ENCODE measurements at places on chromosomes 1 and 21.

DNA sequence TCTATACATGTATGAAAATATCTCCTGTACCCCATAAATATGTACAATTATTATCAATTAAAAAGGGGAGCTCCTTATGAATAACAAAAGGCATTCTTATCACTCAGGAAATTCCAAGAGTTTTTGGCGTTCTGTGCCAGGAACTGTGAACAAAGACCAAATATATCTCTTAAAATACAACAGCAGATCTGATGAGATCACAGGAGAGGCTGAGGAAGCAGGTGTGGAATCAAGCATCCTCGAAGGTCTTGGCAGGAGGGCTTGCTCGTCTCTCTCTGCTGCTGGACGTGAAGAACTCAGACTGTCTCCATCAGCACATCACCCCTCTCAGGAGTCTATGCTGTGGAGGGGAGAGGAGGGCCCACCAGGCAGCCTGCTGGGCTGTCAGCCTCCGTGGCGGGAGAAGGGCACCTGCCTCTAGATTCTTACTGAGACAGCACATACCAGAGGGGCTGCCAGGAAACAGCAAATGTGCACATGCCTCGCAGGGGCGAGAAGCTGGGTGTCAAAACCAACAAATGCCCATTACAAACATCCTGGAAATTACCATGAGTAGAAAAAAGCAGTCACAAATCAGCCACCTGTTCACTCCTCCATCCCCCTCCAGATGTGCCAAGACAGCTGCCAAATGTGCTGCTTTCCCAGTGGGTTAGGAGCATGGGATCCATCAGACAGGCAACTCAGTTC is 30.8 kb upstream of the FAM89A start:
- H3K36me3 ChIP-seq: no peaks in the 10 kb centered on the region
- no peak for DNase-seq
- H3K4me1 ChIP-seq: no peaks in the 10 kb centered on the region
- no peak overlapping the region for H3K4me3 ChIP-seq

- no peak overlapping the region for H3K4me3 ChIP-seq
- DNase-seq: no peak
- no peaks in the 10 kb centered on the region for H3K36me3 ChIP-seq
- H3K27ac ChIP-seq: peak overlapping the region; percentile 86
- peaks cover 55% of the 10 kb centered on the region for H3K4me1 ChIP-seq
These were observed 26.1 kb downstream of the CD244 start for GRCh38 chr1:160836561-160836960.

DNA sequence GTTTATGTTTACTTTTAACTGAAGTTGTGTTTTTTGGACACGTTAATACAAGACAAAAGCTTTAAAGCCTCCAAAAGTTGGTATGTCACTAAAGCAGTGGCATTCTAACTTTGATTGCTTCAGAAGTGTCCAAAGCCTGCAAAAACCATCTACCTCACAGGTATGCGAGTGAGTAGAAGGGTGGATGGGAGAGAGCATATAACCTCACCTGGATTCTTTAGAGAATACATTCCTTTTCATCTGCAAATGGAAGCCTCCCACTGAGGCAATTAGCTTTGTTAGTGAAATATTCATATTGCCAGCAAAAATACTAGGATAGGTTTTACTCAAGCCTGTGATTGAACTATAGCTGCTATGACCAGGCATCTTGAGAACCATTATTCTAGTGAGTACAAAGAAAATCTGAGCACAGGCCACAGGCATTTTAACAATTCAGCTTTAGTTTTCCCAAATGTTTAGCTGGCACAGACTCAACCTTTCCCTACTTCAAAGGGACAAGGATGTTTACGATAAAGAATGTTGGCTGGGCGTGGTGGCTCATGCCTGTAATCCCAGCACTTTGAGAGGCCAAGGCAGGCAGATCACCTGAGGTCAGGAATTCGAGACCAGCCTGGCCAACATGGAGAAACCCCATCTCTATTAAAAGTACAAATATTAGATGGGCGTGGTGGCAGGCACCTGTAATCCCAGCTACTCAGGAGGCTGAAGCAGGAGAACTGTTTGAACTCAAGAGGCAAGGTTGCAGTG is 39.7 kb downstream of the MAP3K21 start:
- no peaks in the 10 kb centered on the region for H3K36me3 ChIP-seq
- no peaks in the 10 kb centered on the region for H3K4me1 ChIP-seq
- DNase-seq: no peak
- no peak overlapping the region for H3K27ac ChIP-seq

DNA sequence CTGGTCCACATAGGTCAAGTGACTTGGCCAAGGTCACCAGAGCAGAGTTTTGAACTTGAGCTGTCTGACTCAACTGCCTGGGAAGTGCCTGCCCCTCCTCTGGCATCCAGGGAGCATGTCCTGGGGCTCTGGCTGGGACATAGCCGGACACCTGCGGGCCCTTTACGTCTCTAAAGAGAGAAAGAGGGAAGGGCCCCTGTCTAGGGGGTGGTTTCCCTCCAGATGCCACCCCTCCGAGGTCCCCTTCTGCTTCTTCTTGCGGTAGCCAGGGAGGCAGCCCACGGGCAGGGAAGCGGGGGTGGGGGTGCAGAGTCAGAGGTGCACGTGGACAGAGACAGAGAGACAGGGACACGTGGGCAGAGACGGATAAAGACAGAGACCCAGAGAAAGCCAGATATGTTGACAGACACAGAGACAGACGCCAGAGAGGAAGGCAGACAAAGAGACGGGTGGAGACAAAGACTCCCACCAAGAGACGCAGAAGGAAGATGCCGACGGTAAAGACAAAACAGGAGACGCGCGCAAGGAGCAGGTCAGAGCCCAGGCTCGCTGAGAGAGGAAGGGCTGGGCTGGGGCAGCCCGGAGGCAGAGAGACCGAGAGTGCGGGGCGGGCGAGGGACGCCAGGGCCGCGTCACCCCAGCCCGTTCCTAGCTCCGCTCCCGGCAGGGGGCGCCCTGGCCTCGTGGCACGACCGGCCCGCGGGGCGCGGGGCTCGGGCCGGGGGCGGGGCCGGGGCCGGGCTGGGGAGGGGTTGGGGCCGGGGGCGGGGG is 458 bp upstream of the ALPL start:
- peak overlapping the region; percentile 60 for H3K4me3 ChIP-seq
- H3K27ac ChIP-seq: peak overlapping the region; percentile 5
- H3K36me3 ChIP-seq: no peaks in the 10 kb centered on the region
- H3K27me3 ChIP-seq: peaks cover 45% of the 10 kb centered on the region

DNA sequence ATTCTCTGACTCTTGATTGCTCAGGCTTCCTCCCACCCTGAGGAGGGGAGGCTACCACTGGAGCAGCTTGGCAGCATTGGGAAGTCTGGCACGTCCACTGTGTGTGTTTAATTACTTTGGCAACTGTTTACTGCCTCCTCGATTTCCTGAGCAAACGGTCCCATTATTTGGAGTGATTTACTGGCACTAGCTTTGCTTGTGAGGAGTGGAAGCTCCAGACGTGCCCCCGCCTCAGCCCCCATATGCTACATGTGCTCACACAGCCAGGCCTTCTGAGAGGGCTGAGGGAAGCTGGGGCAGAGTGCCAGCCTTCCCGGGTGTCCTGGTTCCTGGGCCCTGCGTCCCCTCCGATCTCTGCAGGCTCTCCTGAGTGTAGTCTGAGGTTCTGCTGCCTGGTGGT is 306.2 kb downstream of the PTPRU start:
- H3K27ac ChIP-seq: no peak overlapping the region
- DNase-seq: no peak
- no peaks in the 10 kb centered on the region for H3K4me1 ChIP-seq
- no peak overlapping the region for H3K4me3 ChIP-seq
- no peaks in the 10 kb centered on the region for H3K27me3 ChIP-seq

- no peaks in the 10 kb centered on the region for H3K36me3 ChIP-seq
- H3K4me3 ChIP-seq: no peak overlapping the region
- H3K27ac ChIP-seq: no peak overlapping the region
- H3K27me3 ChIP-seq: no peaks in the 10 kb centered on the region
- H3K4me1 ChIP-seq: no peaks in the 10 kb centered on the region
These were observed 199.9 kb upstream of the FMN2 start for GRCh38 chr1:239891621-239892358.

DNA sequence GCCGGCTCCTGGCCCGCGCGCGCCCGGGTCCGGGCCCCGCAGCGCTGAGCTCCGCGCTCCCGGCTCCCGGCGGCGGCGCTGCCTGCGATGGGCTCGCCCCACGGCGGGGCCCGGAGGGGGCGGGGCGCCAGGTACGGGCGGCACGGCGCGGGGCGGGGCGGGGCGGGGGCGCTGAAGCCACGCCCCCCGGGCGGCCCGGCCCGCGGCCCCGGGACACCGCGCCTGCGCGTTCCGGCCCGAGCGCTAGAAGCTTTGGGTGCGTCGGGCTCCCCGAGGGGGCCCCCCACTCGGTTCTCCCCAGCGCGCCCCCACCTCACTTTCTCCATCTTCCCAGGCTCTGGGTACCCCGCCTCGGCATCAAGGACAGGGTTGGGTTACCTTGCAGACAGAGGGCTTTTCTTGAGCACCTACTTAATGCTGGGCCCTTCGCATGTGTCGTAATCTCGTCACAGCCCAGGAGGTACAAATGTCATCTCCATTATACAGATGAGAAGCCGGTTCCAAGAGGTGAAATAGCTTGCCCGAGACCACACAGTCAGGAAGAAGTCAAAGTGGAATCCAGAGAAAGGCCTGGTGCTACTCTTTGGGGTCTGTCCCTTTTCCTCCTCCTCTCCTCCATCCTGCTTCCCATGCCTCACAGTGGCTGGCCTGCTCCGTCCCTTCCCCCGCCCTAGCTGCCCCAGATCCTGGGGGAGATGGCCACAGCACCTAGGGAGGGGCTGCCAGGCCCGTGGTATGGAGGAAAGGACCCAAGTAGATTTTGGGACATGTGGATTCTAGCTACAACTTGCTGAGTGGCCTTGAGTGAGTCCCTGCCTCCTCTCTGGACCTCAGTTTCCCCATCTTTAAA is 46.5 kb downstream of the RAP1GAP start:
- H3K4me3 ChIP-seq: peak overlapping the region; percentile 42
- H3K27ac ChIP-seq: no peak overlapping the region
- DNase-seq: peak; percentile 38
- no peaks in the 10 kb centered on the region for H3K4me1 ChIP-seq
- H3K27me3 ChIP-seq: peaks cover 20% of the 10 kb centered on the region

- peaks cover 48% of the 10 kb centered on the region for H3K4me1 ChIP-seq
- H3K27me3 ChIP-seq: no peaks in the 10 kb centered on the region
These were observed 225.9 kb downstream of the RERE start for GRCh38 chr1:8591569-8591968.

DNA sequence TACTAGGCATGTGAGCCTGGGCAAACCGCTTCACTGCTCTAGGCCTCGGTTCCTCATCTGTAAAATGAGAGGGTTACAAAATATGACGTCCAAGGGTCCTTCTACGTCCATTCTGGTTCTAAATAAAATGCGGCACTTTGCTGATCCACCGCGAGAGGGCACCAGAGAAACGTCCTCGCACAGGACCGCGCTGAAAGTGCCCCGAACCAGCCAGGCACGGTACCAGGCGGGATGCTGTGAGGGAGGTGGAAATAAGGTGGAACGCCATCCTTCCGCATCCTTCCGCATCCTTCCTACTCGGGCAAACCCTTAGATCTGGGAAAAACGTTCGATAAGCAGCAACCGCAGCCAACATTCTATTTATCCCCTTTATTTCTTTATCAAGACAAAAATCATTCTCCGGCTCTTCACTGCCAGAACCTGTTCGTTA is 60.3 kb upstream of the KRTAP19-8 start:
- peaks cover 17% of the 10 kb centered on the region for H3K27me3 ChIP-seq
- H3K36me3 ChIP-seq: peaks cover 3% of the 10 kb centered on the region
- H3K4me1 ChIP-seq: peaks cover 25% of the 10 kb centered on the region
- no peak overlapping the region for H3K27ac ChIP-seq
- no peak overlapping the region for H3K4me3 ChIP-seq

GRCh38 chr1:15876357-15877055 is 29.0 kb downstream of the SPEN start:
- H3K27ac ChIP-seq: no peak overlapping the region
- H3K36me3 ChIP-seq: peaks cover 32% of the 10 kb centered on the region
- no peaks in the 10 kb centered on the region for H3K27me3 ChIP-seq
- H3K4me1 ChIP-seq: peaks cover 9% of the 10 kb centered on the region
- H3K4me3 ChIP-seq: no peak overlapping the region
- no peak for DNase-seq

DNA sequence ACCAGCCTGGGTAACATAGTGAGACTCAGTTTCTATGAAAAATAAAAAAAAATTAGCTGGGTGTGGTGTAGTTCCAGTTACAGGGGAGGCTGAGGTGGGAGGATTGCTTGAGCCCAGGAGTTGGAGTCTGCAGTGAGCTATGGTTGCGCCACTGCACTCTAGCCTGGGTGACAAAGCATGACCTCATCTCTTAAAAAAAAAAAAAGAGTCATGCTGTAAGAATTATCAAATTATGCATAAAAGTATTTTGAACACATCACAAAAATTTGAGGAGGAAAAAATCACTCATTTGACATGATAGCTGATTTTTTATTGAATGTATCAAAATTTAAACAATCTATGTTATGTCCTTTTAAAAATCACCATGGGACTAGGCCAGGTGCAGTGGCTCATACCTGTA is 17.8 kb downstream of the CCDC30 start:
- no peak overlapping the region for H3K4me3 ChIP-seq
- H3K4me1 ChIP-seq: no peaks in the 10 kb centered on the region
- H3K27me3 ChIP-seq: no peaks in the 10 kb centered on the region
- no peak for DNase-seq
- H3K36me3 ChIP-seq: no peaks in the 10 kb centered on the region

GRCh38 chr1:39802496-39803260 is 14.0 kb upstream of the BMP8B start:
- H3K4me3 ChIP-seq: no peak overlapping the region
- H3K27ac ChIP-seq: no peak overlapping the region
- no peak for DNase-seq
- peaks cover 12% of the 10 kb centered on the region for H3K4me1 ChIP-seq
- H3K27me3 ChIP-seq: peaks cover 2% of the 10 kb centered on the region

- H3K4me1 ChIP-seq: no peaks in the 10 kb centered on the region
- no peaks in the 10 kb centered on the region for H3K27me3 ChIP-seq
- H3K36me3 ChIP-seq: peaks cover 16% of the 10 kb centered on the region
- no peak overlapping the region for H3K4me3 ChIP-seq
- DNase-seq: no peak
- H3K27ac ChIP-seq: no peak overlapping the region
These were observed 144.3 kb downstream of the CD247 start for GRCh38 chr1:167373986-167374385.

GRCh38 chr1:227759341-227760300 is 24.4 kb downstream of the SNAP47 start:
- peaks cover 51% of the 10 kb centered on the region for H3K36me3 ChIP-seq
- H3K4me3 ChIP-seq: peak overlapping the region; percentile 33
- peak overlapping the region; percentile 65 for H3K27ac ChIP-seq
- DNase-seq: no peak

GRCh38 chr1:91589437-91589836 is 88.8 kb downstream of the CDC7 start:
- H3K4me3 ChIP-seq: no peak overlapping the region
- peaks cover 4% of the 10 kb centered on the region for H3K27me3 ChIP-seq
- H3K36me3 ChIP-seq: peaks cover 6% of the 10 kb centered on the region

- H3K27me3 ChIP-seq: peaks cover 6% of the 10 kb centered on the region
- H3K36me3 ChIP-seq: peaks cover 3% of the 10 kb centered on the region
- no peak overlapping the region for H3K27ac ChIP-seq
These were observed 205.8 kb downstream of the TNR start for GRCh38 chr1:175537571-175537970.

DNA sequence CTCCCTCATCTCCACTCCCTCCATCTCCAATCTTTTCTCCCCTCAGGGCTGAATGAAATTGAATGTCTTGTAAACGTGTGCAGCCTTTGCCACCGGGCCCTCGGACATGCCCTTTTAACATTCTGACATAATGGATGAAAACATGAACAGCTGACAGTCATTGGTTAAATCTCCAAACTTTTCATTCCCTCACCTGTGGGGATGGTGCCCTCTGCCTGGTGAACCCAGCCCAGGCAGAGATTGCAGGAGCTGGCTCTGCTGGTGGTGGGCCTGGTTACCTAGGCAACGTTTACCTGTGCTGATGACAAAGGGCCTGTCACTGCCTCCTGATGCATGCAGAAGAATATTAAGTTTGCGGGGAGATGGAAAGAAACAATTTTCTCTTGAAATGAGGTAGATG is 21.3 kb downstream of the ST6GALNAC3 start:
- no peak overlapping the region for H3K27ac ChIP-seq
- H3K27me3 ChIP-seq: no peaks in the 10 kb centered on the region
- no peak overlapping the region for H3K4me3 ChIP-seq

All from activated T-helper 1 cell treated with anti-CD3 and anti-CD28 coated beads, Interleukin-12 subunit alpha, Interleukin-12 subunit beta, Interleukin-2, Interleukin-4 antibody, amounts not matched to agents 30 ng/mL and 10 ng/mL and 1 ng/mL, durations not matched to agents 14 hours and 24 hours and 36 hours (primary cell).